ENCODE measurements at places on chromosomes 11 and 22.

GRCh38 chr11:117143390-117143789 lies 697 bp upstream of the PAFAH1B2 start:
- peak; percentile 53 for DNase-seq

GRCh38 chr22:25883482-25884033 lies 141.6 kb downstream of the MYO18B start:
- no peak for DNase-seq

GRCh38 chr11:24311974-24312373 lies 184.9 kb upstream of the LUZP2 start:
- DNase-seq: no peak

GRCh38 chr22:35988030-35988429 lies 40.6 kb downstream of the RBFOX2 start:
- DNase-seq: no peak

GRCh38 chr11:106442032-106442431 lies 364.6 kb downstream of the AASDHPPT start:
- no peak for DNase-seq

DNA sequence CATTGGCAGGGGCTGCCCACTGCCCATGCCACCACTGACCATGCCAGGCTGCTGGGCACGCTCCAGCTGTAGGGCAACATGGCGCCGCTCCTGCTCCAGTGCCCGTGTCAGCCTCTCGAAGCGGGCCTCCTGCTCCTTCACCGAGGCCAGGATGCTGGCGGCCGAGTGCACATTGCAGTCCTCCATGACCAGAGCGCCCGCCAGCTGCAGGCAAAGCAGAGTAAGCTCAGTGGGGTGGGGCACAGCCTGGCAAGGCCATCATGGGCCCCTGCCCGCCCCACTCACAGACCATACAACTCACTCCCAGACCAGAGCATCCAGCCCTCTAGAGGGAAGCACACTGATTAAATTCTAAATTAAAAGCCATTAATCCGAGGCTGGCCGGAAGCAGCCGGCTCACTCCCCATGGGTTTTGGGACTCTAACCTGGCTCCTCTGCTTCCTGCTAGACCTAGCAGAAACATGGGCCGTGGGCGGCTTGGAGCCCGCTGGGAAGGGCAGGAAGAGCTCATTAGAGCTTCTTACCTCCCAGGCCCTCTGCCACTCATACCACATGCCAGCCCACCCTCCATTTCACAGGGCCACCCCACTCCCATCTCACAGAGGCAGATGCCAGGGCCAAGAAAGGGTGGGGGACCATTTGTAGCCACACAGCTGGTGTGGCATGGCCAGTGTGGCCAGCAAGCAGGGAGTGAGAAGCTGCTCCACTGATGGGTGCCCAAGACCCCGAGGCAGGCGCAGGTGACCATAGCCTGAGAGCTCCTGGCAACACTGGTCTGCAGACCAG lies 25.8 kb downstream of the ARVCF start:
- no peak for DNase-seq

GRCh38 chr11:125994509-125994908 lies 48.7 kb downstream of the VSIG10L2 start:
- DNase-seq: no peak

DNA sequence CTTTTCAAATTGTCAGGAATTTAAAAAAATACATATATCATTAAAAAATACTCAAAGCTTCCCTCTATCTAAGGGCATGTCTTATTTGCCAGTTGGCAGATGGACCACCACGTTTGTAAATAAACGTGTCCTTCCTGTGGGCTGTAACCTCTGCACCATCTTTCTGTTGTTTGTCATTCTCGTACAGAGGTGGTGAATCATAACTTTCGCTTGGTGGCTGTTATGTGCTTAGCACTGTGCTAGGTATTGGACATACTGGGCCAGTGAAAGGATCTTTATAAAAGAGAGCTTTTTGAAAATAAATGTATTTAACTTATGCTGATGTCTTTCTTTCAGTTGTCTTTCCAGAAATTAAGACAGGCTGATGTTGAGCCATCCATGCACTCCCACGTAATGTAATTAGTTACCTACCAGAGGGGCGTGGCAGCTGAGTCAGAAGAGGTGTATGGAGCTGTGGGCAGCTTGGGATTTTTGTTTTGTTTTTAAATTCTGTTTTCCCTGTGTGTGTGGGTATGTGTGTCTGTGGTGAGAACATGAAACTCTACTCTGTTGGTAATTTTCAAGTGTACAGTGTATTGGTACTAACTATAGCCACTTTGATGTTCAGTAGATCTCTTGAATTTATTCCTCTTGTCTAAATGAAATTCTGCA lies 62.7 kb downstream of the TECTA start:
- no peak for DNase-seq

DNA sequence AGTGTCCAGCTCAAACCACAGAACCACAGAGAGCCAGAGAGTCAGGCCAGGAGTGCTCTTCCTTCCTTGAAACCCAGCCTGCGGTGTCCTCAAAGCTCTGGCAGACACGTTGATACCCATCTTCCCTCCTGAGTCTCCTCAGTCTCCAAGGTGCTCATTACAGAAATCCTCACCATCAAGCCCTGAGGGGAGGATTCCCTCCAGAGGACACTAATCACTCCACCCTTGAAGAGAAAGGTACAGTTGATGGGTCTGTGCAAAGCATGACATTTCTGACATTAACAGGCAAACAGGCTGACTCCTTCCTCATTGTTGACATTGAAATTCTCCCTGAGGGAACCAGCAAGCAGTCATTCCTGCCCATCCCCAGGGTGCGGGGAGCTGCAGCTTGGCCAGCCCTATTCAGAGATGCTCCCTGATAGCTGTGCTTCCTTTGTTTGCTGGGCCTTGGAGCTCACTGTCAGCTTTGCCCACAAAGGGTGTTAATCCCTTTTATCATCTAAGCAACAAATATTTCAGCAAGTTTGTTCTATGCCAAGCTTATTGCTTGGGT lies 101.7 kb upstream of the CSNK2A3 start:
- no peak for DNase-seq

GRCh38 chr11:82012276-82012675 lies 721.4 kb downstream of the FAM181B start:
- DNase-seq: no peak

DNA sequence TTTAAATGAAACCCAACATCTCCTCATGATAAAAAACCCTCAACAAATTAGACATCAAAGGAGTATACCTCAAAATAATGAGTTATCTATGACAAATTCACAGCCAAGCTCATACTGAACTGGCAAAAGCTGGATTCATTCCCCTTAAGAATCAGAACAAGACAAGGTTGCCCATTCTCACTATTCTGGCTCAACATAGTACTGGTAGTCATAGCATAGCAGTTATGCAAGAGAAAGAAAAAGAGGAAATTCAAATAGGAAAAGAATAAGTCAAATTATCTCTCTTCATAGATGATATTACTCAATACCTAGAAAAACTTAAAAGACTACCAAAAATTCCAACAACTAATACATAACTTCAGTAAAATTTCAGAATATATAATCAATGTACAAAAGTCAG lies 29.4 kb upstream of the XKR3 start:
- no peak for DNase-seq

- no peak for DNase-seq
Measured at GRCh38 chr11:126049159-126049558, 13.5 kb downstream of the CDON start.

DNA sequence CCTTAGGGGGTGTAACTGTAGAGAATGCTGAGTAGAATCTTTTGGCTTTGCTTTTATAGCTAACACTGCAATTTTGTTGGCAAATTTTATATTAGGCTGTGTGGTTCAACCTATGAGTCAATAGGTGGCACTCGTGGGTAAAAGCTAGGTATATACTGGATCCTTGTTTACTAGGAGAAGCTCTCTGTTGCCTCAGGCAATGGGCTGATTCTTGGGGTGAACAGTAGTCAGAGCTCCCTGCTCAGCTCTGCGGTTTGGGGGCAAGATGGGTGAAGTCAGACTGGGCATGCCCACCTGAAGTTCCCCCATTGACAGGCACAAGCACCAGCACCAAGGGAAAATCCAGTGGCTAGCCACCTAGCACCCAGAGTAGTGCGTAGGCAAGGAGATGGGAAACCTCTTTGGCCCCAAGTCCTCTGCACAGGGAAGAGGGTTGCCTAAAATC lies 238.7 kb downstream of the FAM181B start:
- no peak for DNase-seq

DNA sequence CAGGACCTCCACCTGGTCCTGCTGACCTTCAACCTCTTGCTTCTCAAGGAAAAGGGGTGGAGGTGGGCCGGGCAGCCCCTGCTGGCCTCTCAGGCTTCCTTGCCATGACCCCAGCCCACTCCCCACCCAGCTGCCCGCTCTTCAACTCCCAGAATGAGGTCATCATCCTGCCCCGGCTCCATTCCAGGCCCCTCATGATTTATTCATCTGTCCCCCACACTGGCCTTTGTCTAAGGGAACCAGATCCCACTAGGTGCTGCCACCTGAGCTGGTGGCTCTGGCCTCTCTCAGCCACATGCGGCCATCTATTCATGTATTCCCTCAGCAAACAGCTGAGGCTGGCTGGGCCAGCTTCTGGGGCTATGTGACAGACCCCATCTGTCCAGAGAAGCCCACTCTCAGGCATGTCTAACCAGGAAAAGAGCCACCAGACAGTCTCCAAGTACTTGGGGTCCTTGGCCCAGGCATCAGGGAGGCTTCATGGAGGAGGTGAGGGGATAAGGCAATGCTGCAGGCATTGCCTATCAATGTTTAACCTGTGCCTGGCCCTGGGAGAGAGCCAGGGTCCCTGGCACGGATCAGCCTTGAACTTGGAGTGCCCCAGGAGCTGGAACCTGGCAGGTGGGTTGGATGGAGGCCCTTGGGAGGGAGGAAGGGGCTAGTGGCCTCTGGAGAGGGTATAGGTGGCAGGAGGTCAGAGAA lies 2.2 kb upstream of the CABP2 start:
- DNase-seq: no peak

GRCh38 chr11:134413043-134413825 lies 1.2 kb upstream of the B3GAT1 start:
- DNase-seq: no peak

- DNase-seq: peak; percentile 70
Measured at GRCh38 chr22:29625090-29625825, 21.8 kb downstream of the NF2 start.

DNA sequence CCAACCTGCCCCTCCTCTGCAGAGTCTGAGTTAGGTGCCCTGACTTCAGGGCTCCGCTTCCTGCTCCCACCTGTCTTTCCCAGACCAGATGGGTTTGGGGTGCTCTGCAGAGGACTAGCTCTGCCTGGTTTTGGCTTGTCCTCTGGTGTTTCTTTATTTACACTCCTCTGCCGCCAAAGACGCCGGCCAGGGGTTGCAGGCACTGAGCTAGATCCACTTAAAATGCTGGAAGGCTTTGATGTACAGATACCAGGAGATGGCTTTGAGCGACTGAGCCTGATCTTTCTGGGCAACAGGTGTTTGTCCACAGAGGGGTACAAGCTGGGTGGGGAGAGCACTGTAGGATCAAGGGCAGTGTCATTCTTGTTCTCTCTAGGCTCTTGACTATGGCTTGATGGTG lies 3.9 kb downstream of the SELENOH start:
- DNase-seq: no peak

GRCh38 chr11:5547982-5548381 lies 358 bp downstream of the OR52H1 start:
- no peak for DNase-seq

GRCh38 chr11:130124096-130124495 lies 35.5 kb upstream of the ST14 start:
- no peak for DNase-seq

DNA sequence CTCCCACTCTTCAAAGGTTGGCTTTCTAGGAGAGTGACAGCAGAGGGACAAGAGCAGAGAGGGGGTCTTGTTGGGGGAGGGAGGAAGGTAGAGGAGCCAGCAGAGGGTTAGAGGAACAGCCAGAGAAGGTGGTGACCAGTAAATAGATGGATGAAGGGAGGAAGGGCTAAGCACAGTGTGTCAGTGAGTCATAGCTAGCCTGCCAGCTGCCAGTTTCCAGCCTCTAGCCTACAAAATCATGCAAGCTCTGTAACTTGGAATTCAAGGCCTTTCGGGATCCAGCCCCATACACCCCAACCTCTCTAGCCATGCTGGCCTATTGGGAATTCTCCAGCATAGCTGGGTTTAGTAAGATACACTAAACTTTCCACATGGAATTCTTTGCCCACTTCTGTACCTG lies 147.4 kb upstream of the TEAD1 start:
- DNase-seq: no peak

DNA sequence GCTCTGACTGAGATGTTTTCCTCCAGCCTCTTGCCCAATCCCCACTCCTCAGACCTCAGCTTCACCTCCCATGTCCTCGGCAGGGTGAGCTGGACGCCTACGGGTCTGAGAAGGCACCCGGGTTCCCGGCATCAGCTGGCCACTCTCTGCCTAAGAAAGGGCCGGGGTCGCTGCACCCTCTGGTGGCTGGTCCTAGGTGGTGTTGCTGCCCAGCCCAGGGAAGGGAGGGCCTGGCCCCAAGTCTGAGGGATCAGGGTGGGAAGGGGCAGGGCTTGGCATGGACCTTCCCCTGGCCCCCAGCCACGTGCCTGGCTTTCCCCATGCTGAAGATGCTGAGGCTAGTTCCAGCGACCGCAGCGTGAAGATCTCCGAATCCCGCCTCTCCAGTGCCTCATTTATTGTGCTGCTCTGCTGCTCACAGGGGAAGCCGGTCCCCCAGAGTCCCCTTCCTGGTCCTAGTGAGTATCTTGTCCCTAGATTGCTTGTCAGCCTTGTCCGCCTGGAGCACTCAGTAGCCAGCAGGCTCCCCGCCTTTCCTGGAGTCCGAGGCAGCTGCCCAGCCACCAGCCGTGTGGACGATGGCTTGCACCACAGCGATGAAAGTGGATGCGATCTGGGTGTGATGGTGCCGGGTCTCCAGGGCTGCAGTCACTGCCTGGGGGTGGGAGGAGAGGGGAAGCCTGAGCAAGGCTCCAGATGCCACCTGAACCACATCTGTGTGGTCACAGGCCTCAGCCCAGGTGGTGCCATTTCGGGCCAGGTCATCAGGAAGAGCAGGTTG lies 2.9 kb upstream of the GGT5 start:
- DNase-seq: peak; percentile 92

- DNase-seq: no peak
Measured at GRCh38 chr11:13278609-13279486, 1.3 kb downstream of the BMAL1 start.

- DNase-seq: no peak
Measured at GRCh38 chr11:72781063-72781312, 12.9 kb downstream of the STARD10 start.

- no peak for DNase-seq
Measured at GRCh38 chr22:24129263-24129651, 52.0 kb upstream of the SUSD2 start.

GRCh38 chr11:10628508-10629236 lies 60.2 kb upstream of the LYVE1 start:
- DNase-seq: no peak

DNA sequence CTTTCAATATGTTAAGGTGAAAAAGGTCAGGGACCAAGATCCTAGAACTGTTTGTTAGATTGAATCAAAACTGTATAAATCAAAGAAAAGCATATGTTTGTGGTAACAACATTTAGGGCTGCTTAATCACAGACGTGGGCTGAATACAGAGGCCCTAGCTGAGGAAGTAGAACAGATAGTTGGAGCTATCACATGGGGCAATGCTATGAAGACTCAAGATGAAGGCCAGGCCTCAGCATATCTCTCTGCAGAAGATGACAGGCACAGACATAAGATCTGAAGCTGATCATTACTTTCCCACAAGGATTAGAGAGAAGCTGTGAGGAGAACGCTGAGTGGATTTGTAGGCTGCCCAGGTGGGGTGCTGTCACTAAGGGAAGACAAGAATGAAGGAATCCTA lies 158.6 kb upstream of the CARD18 start:
- no peak for DNase-seq
